ENCODE measurements at places on chromosomes 16 and 17. TPM values are rescaled to one million over a fixed set of nuclear protein-coding genes. Genes with fewer than 3 reads are reported as not detected.
A peak's percentile ranks its signal among the peaks of the same experiment; 100 is the strongest.

DNA sequence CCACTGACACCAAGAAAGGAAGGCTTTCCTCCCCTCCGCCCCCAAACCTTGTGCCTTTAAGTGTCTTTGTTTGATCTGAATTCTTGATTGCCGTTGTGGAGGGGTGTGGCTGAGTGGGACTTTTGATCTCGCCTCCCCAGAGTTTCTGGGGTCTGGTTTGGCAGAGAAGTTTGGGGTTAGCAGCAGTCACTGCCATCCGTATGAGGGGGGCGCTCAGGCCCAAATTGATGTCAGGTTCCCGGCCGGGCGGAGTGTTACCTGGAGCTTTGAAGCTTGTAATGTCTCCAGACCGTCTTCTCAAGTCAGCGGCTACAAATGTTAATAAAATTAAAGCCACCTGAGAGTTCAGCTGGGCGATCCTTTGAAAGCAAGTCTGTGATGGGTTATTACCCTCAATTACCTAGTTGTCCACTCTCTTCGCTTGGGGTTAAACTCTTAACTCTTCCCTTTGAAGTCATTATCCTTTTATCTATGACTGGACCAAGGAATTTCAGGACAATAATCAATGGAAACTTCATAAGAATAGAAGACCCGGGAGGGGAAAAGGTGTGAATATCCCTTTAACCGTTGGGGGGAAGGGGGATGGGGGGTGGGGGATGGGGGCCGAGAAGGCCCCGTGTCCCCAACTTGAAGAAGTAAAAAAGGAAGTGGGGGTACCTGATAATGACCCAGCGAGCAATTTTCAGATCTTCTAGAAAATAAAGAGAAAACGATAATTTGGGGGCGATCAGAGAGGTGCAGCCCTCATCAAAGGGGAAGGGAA lies 31.8 kb upstream of the AXIN2 start:
- no peaks in the 10 kb centered on the region for H3K36me3 ChIP-seq
- H3K4me1 ChIP-seq, result peaks cover 15% of the 10 kb centered on the region
- H3K4me3 ChIP-seq, result no peak overlapping the region

DNA sequence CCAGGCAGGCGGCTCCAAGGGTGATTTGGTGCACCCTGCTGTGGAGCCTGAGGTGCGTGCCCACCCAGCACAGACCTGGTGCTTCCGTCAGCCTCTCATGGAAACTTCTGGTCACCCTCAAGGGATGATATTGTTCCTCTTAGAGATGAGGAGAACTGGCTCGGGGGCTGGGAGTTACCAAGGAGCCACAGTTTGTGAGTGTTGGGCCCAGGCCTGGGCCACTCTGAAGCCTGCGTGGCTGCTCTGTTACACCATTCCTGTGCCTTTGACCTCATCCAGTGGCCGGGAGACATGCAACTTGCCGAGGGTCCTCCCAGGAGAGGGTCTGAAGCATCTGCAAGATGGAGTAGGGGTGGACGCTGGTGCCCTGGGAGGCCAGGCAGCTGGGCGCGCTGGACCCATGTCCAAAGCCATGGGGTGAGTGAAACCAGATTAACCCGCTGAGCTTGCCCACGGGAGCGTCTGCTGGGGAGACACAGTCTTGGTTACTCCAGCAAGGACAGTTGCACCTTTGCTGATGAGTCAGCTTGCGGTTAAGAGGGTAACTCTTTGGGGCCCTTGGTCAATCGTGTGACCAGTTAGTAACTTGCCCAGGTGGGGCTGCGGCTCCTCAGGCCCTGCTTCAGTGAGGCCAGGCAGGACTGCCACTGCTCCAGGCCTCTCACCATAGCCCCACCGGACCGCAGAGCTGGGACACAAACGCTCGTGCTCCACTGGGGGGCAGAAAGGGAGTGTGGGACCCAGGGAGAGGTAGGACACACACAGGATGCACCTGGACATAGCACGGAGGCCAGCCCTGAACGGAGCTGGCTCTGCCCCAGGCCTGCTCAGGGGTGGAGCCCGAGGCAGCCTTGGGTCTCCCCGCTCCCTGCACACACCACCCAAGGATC lies 7.5 kb downstream of the C16orf90 start:
- H3K4me1 ChIP-seq, result no peaks in the 10 kb centered on the region
- H3K27ac ChIP-seq, result no peak overlapping the region
- H3K27me3 ChIP-seq, result no peaks in the 10 kb centered on the region

GRCh38 chr17:80763293-80763867 lies 218.7 kb downstream of the RPTOR start:
- H3K4me3 ChIP-seq, result peak overlapping the region; percentile 13
- no peaks in the 10 kb centered on the region for H3K27me3 ChIP-seq
- peak overlapping the region; percentile 64 for H3K27ac ChIP-seq
- no peak for DNase-seq
- H3K36me3 ChIP-seq, result peaks cover 7% of the 10 kb centered on the region

CD300LB gene
- total RNA-seq, result not detected

SLC16A6 gene
- total RNA-seq, result 3.6 TPM

PPP1R27 gene
- total RNA-seq, result not detected

DNA sequence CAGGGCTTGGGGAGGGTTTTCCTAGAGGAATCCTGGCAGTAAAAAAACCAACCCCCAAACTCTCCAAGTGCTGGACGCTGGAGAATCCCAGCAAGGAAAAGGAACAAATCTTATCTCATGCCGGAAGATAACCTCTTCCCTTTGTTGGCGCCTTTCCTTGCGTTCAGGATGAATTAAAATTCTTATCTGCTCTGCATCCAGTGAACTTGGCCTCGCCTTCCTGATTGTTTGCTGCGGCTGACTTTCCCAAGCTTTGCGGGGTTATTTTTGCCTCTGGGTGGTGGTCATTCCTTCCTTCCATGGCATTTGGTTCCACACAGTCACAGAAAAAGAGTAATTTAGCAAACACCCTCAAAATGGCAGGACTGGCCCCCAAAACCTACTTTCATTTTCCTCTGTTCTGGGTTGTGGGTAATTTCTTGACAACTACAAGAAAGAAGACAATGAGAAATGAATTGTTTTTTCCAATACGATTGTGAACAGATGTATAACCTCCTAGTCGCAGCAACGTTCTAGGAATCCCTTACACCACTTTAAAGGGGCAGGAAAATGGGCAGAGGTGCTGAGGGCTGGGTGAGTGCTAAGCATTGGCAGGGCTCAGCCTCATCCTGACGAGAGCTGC lies 77.8 kb downstream of the MRC2 start:
- DNase-seq, result no peak
- peak overlapping the region; percentile 20 for H3K4me3 ChIP-seq
- H3K27me3 ChIP-seq, result peaks cover 23% of the 10 kb centered on the region
- peaks cover 10% of the 10 kb centered on the region for H3K4me1 ChIP-seq

CENPX gene
- total RNA-seq, result 83.0 TPM

DNA sequence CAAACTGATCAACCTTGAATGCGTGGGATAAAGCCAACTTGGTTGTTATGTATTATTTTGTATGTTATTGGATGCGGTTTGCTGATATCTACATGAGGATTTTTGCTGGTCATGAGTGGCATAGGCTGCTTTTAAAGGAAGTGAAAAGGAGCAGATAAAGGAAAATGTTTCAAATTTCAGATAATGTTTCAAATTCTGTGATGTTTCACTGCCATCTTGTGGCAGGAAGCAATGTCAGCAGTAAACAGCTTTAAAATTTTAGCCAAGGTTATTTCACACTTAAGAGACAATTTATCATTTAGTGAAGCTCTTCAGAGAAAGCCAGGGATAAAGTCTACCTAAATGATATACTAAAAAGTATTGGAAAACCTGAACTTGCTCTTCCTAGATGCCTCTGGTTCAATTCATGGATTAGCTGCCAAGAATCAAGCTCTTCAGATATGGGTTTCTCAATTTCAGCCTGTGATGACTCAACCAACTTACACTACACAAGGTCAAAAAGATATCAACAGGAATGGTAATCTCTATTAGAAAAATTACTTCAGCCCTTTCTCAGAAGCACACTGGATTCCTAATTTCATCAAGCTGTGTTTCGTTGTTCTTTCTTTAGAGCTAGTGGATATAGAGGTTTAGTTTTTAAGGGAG lies 136.0 kb upstream of the C17orf78 start:
- H3K4me1 ChIP-seq, result no peaks in the 10 kb centered on the region
- H3K27me3 ChIP-seq, result no peaks in the 10 kb centered on the region
- H3K4me3 ChIP-seq, result no peak overlapping the region

GRCh38 chr16:12570046-12570618 lies 233.6 kb downstream of the CPPED1 start:
- peaks cover 14% of the 10 kb centered on the region for H3K36me3 ChIP-seq
- H3K4me1 ChIP-seq, result peaks cover 28% of the 10 kb centered on the region
- DNase-seq, result no peak
- H3K27ac ChIP-seq, result peak overlapping the region; percentile 28
- H3K4me3 ChIP-seq, result no peak overlapping the region

MT2A gene
- total RNA-seq, result 105 TPM

GRCh38 chr17:64573214-64573613 lies 66.4 kb downstream of the CEP95 start:
- no peaks in the 10 kb centered on the region for H3K27me3 ChIP-seq
- peak overlapping the region; percentile 7 for H3K4me3 ChIP-seq
- H3K36me3 ChIP-seq, result peaks cover 12% of the 10 kb centered on the region
- no peak for DNase-seq
- H3K27ac ChIP-seq, result peak overlapping the region; percentile 3

SMIM22 gene
- total RNA-seq, result not detected

GRCh38 chr17:42266918-42267766 lies 9.0 kb downstream of the STAT5B start:
- peaks cover 31% of the 10 kb centered on the region for H3K36me3 ChIP-seq
- no peaks in the 10 kb centered on the region for H3K27me3 ChIP-seq
- H3K27ac ChIP-seq, result peak overlapping the region; percentile 97

HIGD1B gene
- not detected for total RNA-seq

- peak; percentile 68 for DNase-seq
- peaks cover 17% of the 10 kb centered on the region for H3K4me1 ChIP-seq
- peaks cover 24% of the 10 kb centered on the region for H3K36me3 ChIP-seq
- H3K4me3 ChIP-seq, result peak overlapping the region; percentile 45
- H3K27ac ChIP-seq, result peak overlapping the region; percentile 4
These were observed 11.8 kb upstream of the SLFN13 start for GRCh38 chr17:35460354-35460851.

DNA sequence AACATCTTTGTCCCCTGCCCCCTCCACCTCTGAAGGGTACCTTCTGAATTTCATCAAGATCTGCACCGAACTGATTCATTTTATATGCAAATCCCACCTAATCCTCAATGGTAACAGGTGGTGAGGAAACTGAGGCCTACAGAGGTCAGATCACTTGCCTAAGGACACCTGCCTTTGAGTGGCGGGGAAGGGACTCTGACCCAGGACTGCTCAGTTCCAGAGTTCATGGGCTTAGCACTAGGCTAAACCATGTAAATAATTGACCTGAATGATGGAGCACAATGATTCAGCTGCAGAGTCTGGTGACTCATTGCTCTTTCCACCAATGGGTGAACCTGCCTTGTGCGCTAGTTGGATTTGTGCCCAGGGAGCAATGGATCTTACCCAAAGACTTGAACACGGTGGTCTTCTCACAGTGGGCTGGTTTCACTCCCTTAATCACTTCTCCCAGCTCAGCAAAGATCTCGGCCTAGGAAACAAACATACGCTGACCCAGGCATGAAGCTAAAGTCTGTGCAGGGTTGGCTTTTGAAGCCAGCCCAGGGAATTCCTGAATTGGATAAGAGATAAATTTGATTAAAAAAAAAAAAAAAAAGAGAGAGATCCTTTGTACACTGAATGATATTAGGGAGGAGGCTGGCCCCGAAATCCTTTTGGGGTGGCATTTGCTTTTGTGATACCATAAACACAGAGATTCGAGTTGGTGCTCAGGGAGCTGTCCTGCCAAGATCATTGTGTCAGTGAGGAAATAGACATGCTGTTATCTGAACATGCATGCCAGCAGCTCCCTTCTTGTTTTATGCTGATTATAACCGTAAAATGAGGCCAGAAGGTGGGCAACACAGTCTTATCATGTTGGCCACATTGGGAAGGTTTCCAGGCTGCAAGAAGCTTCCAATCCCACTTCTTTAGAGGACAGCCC lies 17.0 kb downstream of the CRYM start:
- H3K27ac ChIP-seq, result no peak overlapping the region
- no peaks in the 10 kb centered on the region for H3K36me3 ChIP-seq
- no peaks in the 10 kb centered on the region for H3K4me1 ChIP-seq
- no peak for DNase-seq

DNA sequence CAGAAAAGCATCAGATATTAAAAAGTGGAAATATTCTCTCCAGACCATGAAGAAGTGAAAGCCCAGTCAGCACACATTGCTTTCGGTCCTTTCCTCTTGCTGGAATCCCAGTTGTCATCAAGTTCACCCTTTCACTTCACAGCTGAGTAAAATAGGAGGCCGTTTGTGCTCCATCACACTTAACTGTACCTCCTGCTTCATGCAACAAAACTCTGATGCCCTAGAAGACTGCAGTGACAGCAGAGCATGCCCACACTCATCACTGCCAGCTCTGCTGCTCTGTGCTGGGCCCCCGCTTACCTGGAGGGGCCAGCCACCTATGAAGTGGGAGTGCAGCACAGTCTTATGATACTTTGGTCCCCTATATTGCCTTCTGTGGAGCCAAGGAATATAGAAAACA lies 62.5 kb downstream of the N4BP1 start:
- no peaks in the 10 kb centered on the region for H3K27me3 ChIP-seq
- no peak for DNase-seq
- H3K36me3 ChIP-seq, result peaks cover 33% of the 10 kb centered on the region
- no peak overlapping the region for H3K27ac ChIP-seq
- H3K4me3 ChIP-seq, result no peak overlapping the region
- H3K4me1 ChIP-seq, result peaks cover 12% of the 10 kb centered on the region

SLFN5 gene
- 51.2 TPM for total RNA-seq

DNA sequence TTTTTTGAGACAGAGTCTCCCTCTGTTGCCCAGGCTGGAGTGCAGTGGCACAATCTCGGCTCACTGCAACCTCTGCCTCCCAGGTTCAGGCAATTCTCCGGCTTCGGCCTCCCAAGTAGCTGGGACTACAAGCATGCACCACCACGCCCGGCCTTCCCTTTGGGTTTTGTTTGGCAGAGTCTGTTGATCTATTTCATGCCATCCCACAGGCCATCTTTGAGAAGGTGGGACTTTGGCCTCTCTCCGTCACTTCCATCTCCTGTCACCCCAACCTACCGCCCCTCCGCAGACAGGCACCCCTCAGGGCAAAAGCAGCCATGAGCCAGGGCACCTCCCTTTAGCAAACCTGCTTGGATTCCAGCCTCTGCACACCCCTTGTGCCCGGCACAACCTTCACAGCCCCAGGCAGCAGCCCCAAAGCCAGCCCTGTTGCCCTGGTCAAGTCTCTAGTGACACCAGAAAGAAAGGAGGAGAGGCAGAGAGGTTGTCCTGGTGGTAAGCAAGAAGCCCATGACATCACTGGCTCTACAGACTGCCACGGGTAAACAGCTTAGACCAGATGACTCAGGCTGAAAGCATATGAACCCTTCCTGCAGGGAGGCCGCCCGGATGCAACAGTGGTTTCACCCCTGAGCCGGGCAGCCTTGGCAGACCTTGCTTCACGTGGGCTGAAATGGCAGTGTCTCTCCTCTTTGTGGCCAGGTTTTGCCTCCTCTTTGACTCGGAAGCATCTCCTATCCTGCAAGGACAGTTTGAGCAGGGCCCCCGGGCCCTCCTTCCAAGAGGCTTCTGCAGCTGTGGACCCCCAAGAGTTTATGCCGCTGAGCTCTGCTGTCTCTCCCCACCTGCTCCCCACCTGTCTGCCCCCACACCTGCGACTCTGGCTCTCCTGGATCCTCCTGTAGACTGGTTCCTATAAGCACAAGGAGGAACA lies 8.1 kb upstream of the TIMP2 start:
- peaks cover 17% of the 10 kb centered on the region for H3K4me1 ChIP-seq
- no peaks in the 10 kb centered on the region for H3K36me3 ChIP-seq
- no peaks in the 10 kb centered on the region for H3K27me3 ChIP-seq

TMEM114 gene
- total RNA-seq, result not detected

SOST gene
- not detected for total RNA-seq

- no peak overlapping the region for H3K27ac ChIP-seq
- no peaks in the 10 kb centered on the region for H3K36me3 ChIP-seq
- no peak for DNase-seq
- H3K4me1 ChIP-seq, result no peaks in the 10 kb centered on the region
These were observed 183.6 kb upstream of the CDH11 start for GRCh38 chr16:65305266-65305959.

MT1F gene
- total RNA-seq, result 8.5 TPM
